ENCODE measurements at places on chromosomes 2 and 18.

DNA sequence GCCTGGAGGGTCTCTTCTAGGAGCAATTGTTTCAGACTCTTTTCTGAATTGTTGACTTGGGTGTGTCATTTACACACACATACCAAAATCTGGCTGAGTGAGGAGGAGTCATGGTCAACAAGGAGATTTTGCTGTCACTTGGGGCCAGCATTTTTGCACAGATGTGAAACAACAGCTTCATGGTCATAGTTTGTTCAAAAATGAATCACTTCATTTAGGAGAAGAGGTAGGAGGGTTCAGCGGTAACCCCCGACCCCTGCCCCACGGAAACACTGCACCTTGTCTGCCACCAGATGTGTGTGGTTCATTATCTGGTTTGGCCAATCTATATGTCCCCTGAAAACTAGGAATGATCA lies 42.2 kb downstream of the LBH start:
- peak; percentile 55 for DNase-seq

GRCh38 chr18:33495278-33495677 lies 54.8 kb upstream of the CCDC178 start:
- DNase-seq, result peak; percentile 6

- DNase-seq, result no peak
Observed at GRCh38 chr2:20430461-20431300, 16.2 kb upstream of the RHOB start.

- no peak for DNase-seq
Observed at GRCh38 chr2:62119311-62119974, 76.5 kb upstream of the B3GNT2 start.

DNA sequence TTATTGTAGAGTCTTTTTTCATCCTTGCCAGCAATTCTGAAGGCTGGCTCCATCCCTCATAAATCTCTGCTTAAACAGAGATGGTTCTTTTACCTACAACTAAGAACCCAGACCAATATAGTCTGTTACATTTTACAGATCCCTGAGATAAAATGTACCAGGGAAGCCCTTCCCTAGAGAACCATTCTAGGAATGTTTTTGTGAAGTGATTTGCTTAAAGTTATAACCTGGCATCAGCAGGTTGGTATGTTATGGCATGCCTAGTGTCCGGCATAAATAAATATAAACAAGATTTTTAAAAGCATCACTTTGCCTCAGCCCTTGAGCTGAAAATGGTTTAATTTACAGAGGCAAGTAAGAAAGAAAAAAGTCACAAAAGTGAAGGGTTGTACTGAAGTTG lies 18.5 kb upstream of the NPAS2 start:
- DNase-seq, result no peak

- no peak for DNase-seq
Observed at GRCh38 chr18:32040936-32041335, 22.3 kb downstream of the RNF125 start.

Data from Caco-2 (cell line).